CD4-positive, CD25-positive, alpha-beta regulatory T cell (primary cell): ENCODE measurements at places on chromosomes 6 and 20. TPM values are rescaled to one million over a fixed set of nuclear protein-coding genes. Genes with fewer than 3 reads are reported as not detected.
A peak's percentile ranks its signal among the peaks of the same experiment; 100 is the strongest.

DNA sequence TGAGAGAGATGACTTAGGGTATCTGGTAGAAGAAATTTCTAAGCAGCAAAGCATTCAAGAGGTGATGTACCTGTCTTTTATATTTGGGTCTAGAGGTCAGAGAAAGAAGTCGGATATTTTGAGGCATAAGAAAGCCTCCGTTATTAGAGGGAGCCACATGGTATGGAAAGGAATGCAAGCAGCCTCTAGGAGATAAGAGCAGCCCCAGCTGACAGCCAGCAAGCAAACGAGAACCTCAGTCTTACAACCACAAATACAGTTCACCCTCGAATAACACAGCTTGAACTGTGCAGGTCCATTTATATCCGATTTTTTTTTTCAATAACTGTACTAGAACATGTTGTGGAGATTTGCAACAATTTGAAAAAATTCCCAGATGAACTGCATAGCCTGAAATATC is 190.7 kb upstream of the VGLL2 start:
- no peak overlapping the region for H3K27ac ChIP-seq
- no peaks in the 10 kb centered on the region for H3K4me1 ChIP-seq
- H3K4me3 ChIP-seq, result no peak overlapping the region
- no peaks in the 10 kb centered on the region for H3K27me3 ChIP-seq
- DNase-seq, result no peak

GRCh38 chr6:103826209-103826608 is 1033.5 kb downstream of the HACE1 start:
- H3K4me3 ChIP-seq, result no peak overlapping the region
- H3K4me1 ChIP-seq, result no peaks in the 10 kb centered on the region
- no peaks in the 10 kb centered on the region for H3K36me3 ChIP-seq
- H3K27ac ChIP-seq, result no peak overlapping the region
- no peaks in the 10 kb centered on the region for H3K27me3 ChIP-seq

DNA sequence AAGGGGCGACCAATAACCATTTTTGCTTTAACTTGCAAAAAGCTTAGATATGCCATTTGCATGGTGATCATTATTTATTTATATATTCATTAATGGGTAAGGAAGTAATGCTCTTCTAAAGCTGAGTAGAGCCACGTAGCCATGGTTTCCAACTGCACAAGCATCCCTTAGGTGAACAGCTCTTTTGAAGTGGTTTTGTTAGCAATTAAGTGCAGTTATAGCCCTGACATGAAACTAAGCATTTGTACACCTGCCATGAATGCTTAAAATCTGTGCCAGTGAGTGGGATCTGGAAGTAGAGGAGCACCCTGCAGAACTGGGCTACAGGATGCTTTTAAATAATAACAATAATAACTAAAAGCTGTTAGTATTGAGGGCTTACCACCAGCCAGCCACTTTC is 19.1 kb downstream of the TRAF3IP2 start:
- no peak overlapping the region for H3K4me3 ChIP-seq
- no peak overlapping the region for H3K27ac ChIP-seq
- H3K27me3 ChIP-seq, result no peaks in the 10 kb centered on the region
- peaks cover 21% of the 10 kb centered on the region for H3K4me1 ChIP-seq
- H3K36me3 ChIP-seq, result peaks cover 12% of the 10 kb centered on the region
- DNase-seq, result peak; percentile 22

- H3K27ac ChIP-seq, result peak overlapping the region; percentile 56
- no peaks in the 10 kb centered on the region for H3K36me3 ChIP-seq
- H3K4me3 ChIP-seq, result peak overlapping the region; percentile 34
- H3K4me1 ChIP-seq, result peaks cover 32% of the 10 kb centered on the region
These were observed 36.6 kb upstream of the DUSP22 start for GRCh38 chr6:255751-256083.

GRCh38 chr20:43853174-43853803 is 61.4 kb upstream of the TOX2 start:
- H3K4me1 ChIP-seq, result no peaks in the 10 kb centered on the region
- no peak for DNase-seq
- H3K27me3 ChIP-seq, result no peaks in the 10 kb centered on the region
- H3K27ac ChIP-seq, result no peak overlapping the region
- no peaks in the 10 kb centered on the region for H3K36me3 ChIP-seq
- H3K4me3 ChIP-seq, result no peak overlapping the region

GRCh38 chr20:22408521-22409402 is 175.6 kb downstream of the FOXA2 start:
- H3K27ac ChIP-seq, result no peak overlapping the region
- H3K4me1 ChIP-seq, result no peaks in the 10 kb centered on the region
- no peak for DNase-seq
- peaks cover 2% of the 10 kb centered on the region for H3K27me3 ChIP-seq
- H3K36me3 ChIP-seq, result no peaks in the 10 kb centered on the region
- no peak overlapping the region for H3K4me3 ChIP-seq

GRCh38 chr6:38684237-38684636 is 18.7 kb downstream of the GLO1 start:
- H3K4me3 ChIP-seq, result no peak overlapping the region
- H3K36me3 ChIP-seq, result peaks cover 36% of the 10 kb centered on the region
- H3K27me3 ChIP-seq, result no peaks in the 10 kb centered on the region
- H3K4me1 ChIP-seq, result no peaks in the 10 kb centered on the region
- no peak overlapping the region for H3K27ac ChIP-seq

GRCh38 chr6:143119260-143119659 is 58.6 kb downstream of the AIG1 start:
- no peaks in the 10 kb centered on the region for H3K36me3 ChIP-seq
- H3K27ac ChIP-seq, result no peak overlapping the region
- H3K4me1 ChIP-seq, result no peaks in the 10 kb centered on the region
- H3K4me3 ChIP-seq, result no peak overlapping the region
- no peaks in the 10 kb centered on the region for H3K27me3 ChIP-seq
- no peak for DNase-seq

- no peak overlapping the region for H3K4me3 ChIP-seq
- no peaks in the 10 kb centered on the region for H3K4me1 ChIP-seq
- no peak for DNase-seq
These were observed 9.5 kb upstream of the MYT1 start for GRCh38 chr20:64154590-64155257.

DNA sequence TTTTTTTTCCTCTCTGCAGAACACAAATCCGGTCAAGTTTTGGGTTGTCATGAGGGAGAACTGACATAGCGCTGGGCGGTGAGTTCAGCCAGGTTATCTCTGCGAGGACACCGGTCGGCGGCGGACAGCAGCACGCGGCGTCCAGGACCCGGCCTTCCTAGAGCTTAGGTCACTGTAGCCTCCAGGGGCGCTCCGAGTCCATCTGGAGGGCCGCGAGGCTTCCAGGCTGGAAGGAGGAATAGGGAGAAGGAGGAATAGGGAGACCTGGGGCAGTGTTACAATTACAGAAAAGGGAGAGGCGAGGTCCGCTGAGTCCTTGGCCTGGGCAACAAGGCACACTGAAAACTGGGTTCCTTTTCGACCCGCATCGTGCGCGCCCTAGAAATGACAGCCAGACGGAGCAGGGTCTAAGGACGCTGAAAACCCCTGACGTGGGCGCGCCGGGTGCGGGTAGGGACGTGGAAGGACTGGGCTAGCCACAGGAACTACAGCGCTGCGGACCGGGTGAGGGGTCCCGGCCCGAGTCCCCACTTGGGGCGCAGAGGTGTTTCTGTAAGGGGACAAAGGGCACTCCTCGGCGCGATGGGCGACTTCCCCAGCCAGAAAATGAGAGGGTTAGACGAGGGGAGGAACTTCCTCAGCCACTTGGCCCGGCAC is 536 bp upstream of the FNDC1 start:
- peaks cover 11% of the 10 kb centered on the region for H3K4me1 ChIP-seq
- H3K36me3 ChIP-seq, result no peaks in the 10 kb centered on the region
- DNase-seq, result peak; percentile 4
- no peak overlapping the region for H3K27ac ChIP-seq
- peaks cover 67% of the 10 kb centered on the region for H3K27me3 ChIP-seq
- H3K4me3 ChIP-seq, result no peak overlapping the region

The KIF3B gene
- 19.6 TPM for total RNA-seq

The RWDD2A gene
- total RNA-seq, result 2.1 TPM

The LST1 gene
- 12.9 TPM for total RNA-seq

The DEFB132 gene
- total RNA-seq, result not detected

The KHDC3L gene
- not detected for total RNA-seq
